ENCODE measurements at places on chromosomes 13 and 19. TPM values are rescaled to one million over a fixed set of nuclear protein-coding genes. Genes with fewer than 3 reads are reported as not detected.

GRCh38 chr19:47663911-47664771 lies 49.1 kb upstream of the EHD2 start:
- DNase-seq, result no peak

ZNF492 gene
- 0.36 TPM for polyA plus RNA-seq

DNA sequence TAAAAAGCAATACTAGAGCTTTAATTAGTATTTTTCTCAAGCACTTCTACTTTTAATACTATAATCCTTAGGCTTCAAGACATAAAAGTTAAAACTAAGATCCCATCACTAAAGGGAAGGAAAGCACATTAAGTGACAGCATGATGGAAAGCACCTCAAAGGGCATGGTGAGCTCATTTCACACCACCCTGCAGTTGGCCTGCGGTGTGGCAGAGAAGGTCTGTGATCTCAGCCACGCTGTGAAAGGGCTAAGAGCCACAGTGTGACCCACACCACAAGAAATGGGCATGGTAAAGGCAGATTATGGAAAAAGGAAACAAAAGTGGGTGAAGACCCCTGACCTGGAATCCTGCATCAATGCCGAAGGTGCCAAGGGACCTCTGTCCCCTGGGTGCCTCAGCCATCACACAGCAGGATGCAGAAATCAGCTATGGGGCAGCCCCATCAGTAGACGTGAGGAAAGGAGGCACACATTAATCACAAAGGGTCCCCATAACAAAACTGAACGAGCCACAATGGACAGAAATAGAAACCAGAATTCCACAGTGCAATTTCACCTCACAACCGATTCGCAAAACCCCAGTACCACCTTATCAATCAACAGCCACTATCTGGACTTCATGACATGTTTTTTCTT lies 33.6 kb downstream of the TUBGCP3 start:
- DNase-seq, result no peak

DNA sequence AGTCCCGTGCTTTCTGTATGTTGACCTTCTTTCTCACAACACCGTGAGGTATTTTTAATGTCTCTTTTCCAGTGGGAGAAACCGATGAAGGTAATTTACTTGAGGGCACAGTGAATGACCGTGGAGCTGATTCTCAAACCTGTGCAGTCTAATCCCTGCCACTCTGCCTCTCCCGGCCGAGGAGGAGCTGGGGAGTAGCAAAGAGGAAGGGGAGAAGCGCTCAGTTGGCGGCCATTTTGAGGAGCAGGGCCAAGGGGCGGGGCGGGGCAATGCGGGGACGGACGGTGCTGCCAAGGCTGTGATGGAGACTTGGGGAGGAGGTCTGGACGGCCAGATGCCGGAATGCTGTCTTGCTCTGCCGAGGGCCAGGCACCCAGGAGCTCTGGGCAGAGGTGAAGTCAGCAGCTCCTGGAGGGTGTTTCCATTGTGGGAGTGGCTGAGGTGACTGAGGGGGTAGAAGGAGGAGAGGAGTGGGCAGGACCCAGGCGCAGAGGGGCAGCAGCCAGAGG lies 12.4 kb upstream of the RANBP3 start:
- DNase-seq, result no peak

CRLF1 gene
- 0.20 TPM for polyA plus RNA-seq

DNA sequence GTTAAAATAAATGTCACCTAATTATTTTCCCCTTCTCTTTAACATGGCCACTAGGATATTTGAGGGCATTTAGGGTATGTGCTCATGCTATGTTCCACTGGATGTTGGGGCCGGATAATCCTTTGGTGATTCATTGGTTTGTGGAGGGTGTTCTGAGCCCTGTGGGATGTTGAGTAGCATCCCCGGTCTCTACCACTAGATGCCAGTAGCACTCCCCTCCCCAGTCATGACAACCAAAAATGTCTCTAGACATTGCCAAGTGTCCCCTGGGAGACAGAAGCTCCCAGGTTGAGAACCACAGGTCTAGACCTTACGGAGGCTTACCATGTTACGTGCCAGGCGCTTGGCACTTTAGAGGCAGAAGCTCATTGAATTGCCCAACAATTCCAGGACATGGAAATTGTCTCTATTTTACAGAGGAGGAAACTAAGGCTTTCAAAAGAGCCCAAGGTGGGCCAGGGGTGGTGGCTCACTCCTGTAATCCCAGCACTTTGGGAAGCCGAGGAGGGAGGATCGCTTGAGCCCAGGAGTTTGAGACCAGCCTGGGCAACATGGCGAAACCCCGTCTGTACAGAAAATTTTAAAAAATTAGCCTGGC lies 14.1 kb downstream of the SHANK1 start:
- no peak for DNase-seq

DNA sequence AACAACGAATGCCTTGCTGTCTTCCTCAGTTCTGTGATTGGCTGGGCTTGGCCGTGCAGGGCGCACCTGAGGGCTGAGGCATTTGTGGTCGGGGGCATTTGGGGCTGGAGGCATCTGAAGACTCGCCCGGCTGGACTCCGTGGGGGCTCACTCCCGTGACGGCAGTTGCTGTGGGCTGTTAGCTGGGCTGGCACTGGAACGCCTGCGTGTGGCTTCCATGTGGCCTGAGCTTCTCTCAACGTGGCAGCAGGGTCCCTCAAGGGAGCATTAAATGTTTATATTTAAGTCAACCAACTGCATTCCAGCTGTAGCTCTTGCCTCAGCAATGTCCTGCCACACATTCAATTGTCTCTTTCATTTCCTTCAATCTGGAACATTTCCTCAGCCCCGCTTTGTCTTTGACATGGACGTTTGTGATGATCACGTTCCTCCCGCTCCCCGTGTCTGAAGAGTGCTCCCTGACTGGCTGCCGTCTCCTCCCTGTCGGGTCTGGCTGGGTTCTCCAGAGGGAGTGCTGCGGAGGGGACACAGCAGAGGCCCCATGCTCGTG lies 21.0 kb downstream of the CCDC8 start:
- no peak for DNase-seq

- DNase-seq, result no peak
These were observed 321.0 kb downstream of the COG6 start for GRCh38 chr13:39976481-39976880.

DNA sequence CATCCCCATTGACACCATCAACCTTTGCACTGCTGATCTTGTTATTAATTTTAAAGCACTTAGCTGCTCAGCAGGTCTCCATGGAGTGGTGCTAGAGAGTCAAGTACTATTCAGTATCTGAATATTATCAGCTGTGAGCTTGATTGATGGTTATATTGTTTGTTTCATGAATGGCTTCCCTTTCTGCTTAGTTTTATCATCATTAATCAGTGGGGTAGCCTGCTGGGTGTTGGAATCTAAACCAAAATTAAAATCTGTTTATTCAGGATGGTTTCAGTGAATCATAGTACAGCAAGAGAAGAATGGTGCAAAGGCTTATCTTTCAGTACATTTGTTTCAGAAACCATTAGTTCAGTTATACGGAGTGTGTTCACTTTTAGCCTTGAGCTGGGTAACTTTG lies 42.5 kb upstream of the SCEL start:
- no peak for DNase-seq

GRCh38 chr13:47457626-47458025 lies 543.4 kb downstream of the SUCLA2 start:
- no peak for DNase-seq

- no peak for DNase-seq
These were observed 638 bp downstream of the ANKRD27 start for GRCh38 chr19:32674153-32674930.

- DNase-seq, result no peak
These were observed 94.8 kb downstream of the SOX1 start for GRCh38 chr13:112161521-112162301.

STOML3 gene
- not detected for polyA plus RNA-seq

DNA sequence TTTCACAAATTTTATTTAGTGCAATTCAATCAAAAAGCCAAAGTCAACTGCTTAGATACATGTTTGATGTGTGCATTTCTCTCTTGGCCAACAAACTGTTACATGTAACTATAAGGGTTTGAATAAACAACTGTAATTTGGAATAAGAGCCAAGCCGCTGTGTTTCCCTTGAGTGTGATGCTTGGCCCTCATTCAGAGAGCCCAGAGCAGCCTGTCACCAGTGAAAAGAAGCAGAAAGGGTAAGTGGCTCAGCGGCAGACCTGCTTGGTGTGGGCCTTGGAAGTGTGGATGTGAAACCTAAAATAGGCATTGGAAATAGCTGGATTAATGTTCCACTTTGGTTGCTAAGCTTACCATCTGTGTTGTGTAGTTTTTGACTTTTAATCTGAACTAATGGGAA lies 924.6 kb downstream of the OLFM4 start:
- DNase-seq, result no peak

DNA sequence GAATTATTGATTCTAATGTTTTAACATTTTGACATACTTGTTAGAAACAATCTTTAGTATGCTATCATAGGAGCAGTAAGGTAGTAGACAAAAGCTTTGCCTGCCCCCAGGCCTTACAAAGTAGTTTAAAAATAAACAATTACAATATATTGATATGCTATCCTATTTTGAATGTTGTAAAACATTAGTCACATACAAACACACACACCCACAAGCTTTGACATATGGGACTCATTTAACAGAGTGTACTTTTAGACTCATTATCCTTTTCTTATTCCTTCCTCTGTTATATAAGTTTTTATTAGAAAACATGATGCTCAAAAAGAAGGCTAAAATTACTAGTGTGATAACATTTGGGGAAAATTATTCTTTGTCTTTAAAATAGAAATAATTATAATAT lies 33.5 kb downstream of the UCHL3 start:
- DNase-seq, result no peak

- no peak for DNase-seq
These were observed 370.7 kb downstream of the COG6 start for GRCh38 chr13:40026174-40026585.

GRCh38 chr19:18749362-18750231 lies 41.5 kb downstream of the COMP start:
- DNase-seq, result no peak

WTIP gene
- polyA plus RNA-seq, result 13.2 TPM

- no peak for DNase-seq
These were observed 409.7 kb downstream of the HS6ST3 start for GRCh38 chr13:96499656-96500055.

GRCh38 chr13:46385946-46386345 lies 1.1 kb downstream of the RUBCNL start:
- DNase-seq, result no peak

- DNase-seq, result no peak
These were observed 27.1 kb downstream of the ZNF714 start for GRCh38 chr19:21109116-21109515.
